Hematopoietic multipotent progenitor cell treated with erythropoietin and hydrocortisone succinate and interleukin-3 and kit ligand, for 6 days (in vitro differentiated cells): ENCODE measurements at places on chromosomes 1 and 21.

DNA sequence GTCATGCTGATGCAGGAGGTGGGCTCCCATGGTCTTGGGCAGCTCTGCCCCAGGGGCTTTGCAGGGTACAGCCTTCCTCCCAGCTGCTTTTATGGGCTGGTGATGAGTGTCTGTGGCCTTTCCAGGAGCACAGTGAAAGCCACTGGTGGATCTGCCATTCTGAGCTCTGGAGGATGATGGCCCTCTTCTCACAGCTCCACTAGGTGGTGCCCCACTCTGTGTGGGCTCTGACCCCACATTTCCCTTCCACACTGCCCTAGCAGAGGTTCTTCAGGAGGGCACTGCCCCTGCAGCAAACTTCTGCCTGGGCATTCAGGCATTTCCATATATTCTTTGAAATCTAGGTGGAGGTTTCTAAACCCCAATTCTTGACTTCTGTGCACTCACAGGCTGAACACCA, 1188.6 kb downstream of the MRPL39 start:
- DNase-seq: no peak

GRCh38 chr1:42618866-42619265, 39.4 kb upstream of the PPIH start:
- DNase-seq: no peak

DNA sequence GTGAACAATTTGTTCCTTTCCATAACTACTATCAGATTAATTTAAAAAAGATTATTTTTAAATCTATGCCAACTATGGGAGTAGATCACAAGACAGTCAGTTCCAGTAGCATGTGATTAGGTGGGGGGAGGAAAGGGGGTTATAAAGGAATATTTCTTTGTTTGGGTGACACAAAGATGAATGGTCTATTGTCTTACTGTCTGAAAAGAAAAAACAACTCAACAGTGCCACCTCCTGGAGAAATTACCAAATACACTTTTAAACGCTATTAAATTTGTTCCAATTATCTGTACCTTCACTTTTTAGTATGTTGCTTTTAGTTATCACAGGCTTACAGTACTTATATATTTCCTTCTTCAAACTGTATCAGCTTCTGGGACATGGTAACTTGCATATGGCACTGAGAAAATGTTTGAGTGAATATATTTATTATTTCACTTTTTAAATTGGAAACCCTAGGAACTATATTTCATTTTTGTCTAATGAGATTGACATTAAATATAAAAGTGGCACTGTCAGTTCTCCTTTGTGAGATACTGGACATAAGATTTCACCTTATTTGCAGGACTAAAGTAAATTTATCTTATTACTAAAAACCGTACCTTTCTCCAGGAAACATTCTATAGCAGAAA, 1.7 kb upstream of the SORT1 start:
- peak; percentile 84 for DNase-seq

- DNase-seq: no peak
Observed at GRCh38 chr1:115671176-115671934, 29.6 kb downstream of the VANGL1 start.

GRCh38 chr1:23426828-23427227, 2.3 kb upstream of the TCEA3 start:
- no peak for DNase-seq

- DNase-seq: no peak
Observed at GRCh38 chr1:115337633-115338456, at the start of gene NGF. NGF (minus strand) TSS chr1:115338249; CDS start chr1:115286795, 51,454 bp downstream.

DNA sequence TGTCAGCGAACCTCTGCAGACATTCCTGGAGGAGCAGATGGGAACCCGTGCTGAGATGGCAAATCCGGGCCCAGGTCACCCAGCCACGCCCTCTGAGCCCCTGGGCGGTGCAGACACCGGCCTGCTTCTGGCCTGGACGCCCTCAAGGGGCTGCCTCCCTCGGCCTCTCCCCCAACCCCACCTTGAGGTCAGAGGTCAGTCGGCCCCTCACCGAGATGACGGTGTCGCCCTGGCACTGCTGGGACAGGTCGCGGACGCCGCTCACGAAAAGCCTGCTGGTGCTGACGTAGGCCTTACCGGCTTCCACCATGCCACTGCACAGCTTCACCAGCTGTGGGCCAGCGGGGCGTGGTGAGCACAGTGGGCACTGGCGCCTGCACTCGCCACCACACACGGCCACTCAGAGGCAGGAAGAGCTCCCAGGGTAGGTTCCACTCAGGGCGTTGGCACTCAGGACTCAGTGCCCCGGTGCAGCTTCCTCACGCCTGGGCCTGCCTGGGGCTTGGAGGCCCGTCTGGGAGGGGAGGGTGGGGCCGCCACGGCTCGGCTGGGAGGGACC, 4.7 kb downstream of the ACAP3 start:
- DNase-seq: peak; percentile 35

DNA sequence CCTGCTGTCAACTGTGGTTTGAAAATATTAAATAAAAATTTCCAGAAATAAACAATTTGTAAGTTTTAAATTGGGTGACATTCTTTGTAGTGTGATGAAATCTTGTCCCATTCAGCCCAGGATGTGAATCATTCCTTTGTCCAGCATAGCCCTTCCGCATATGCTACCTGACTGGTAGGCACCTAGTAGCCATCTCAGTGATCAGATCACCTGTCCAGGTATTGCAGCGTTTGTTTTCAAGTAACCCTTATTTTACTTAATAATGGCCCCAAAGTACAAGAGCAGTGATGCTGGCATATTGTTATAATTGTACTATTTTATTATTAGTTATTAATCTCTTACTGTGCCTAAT, 351.6 kb upstream of the B3GALT2 start:
- DNase-seq: no peak

DNA sequence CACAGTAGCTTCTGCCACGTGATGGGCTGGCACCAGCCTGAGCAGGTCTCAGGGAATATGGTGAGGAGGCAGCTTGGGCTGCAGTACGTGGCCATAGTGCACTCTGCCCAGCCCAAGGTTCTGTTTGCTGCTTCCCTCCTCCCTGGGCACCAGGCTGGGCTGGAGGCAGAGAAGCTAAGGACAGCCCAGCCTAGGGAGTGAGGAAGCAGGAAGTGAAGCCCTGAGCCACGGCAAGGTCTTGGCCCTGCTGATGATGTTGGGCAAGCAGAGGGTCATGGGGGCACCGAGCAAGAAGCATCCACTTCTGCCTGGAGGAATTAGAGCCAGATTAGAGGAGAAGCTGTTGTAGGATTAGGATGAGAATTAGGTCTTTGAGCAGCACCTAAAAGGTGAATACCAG, 326.7 kb upstream of the VAMP3 start:
- DNase-seq: no peak

DNA sequence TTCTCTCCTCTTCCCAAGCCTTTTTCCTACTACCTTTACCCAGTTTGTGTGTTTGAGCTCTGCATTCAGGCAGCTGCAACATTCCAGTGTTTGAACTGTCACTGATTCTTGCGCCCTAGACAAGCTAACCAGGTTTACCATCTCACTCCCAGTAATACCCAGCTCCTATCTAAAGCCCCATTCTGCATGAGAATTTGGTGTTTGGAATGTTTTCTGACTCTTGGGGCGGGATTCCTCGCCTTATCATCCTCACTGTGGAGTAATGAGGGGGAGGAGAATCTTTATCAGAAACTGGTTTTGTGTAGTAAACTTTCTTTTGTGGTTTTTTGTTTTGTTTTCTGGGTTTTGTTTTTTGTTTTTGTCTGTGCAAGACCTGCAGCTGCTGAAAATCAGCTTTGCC, 36.5 kb downstream of the NCF2 start:
- DNase-seq: no peak

- peak; percentile 30 for DNase-seq
Observed at GRCh38 chr1:9805006-9805508, 18.7 kb downstream of the CLSTN1 start.

- DNase-seq: no peak
Observed at GRCh38 chr1:170471398-170472053, 60.4 kb upstream of the GORAB start.

DNA sequence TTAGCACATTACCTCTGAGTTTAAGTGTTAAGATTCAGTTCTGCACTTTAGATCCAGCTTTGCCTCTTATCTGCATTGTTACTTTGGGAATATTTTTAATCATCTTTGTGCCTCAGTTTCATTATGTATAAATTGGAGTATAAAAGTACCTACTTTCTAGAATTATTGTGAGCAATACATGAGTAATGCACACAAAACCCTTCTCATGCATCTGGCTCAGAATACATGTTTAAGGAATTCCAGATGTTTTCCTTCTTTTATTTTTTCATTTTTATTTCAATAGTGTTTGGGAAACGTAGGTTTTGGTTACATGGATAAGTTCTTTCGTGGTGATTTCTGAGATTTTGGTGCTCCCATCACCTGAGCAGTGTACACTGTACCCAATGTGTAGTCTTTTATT, 14.2 kb downstream of the C8A start:
- DNase-seq: no peak

DNA sequence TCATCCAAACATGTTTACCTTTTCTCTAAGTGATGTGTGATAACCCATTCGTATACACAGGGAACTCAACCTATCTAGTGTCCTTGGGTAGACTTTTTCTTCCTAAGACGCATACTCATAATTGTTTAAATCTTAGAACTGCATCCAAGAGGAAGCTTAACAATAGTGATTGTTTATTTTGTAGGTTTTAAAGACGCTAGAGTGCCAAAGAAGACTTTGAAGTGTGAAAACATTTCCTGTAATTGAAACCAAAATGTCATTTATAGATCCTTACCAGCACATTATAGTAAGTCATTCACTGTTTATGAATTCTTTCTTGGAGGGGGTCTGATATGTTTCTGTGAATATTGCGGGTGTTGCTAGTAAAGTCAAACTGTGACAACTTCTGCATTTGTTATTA, 25.4 kb downstream of the PLA2G4A start:
- DNase-seq: no peak

GRCh38 chr1:32873484-32873883, 2.8 kb upstream of the FNDC5 start:
- no peak for DNase-seq

- no peak for DNase-seq
Observed at GRCh38 chr1:30507401-30508174, 215.8 kb downstream of the MATN1 start.

DNA sequence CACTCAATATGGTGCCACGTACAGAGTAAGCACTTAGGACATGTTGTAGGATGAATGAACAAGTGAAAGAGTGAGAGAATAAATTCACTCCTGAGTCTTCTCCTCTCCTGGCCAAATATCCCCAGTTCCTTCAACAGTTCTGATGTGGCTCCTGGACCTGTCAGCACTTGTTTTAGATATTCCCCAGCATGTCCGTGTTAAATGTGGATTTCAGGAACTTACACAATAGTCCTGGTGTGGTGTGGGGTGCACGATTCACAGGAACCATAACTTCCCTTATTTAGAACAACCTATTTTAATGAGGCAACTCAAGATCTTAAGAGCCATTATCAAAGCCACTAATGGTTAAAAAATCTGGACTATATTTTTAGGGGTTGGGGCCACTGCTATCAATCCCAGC, 39.0 kb upstream of the MYSM1 start:
- DNase-seq: no peak

DNA sequence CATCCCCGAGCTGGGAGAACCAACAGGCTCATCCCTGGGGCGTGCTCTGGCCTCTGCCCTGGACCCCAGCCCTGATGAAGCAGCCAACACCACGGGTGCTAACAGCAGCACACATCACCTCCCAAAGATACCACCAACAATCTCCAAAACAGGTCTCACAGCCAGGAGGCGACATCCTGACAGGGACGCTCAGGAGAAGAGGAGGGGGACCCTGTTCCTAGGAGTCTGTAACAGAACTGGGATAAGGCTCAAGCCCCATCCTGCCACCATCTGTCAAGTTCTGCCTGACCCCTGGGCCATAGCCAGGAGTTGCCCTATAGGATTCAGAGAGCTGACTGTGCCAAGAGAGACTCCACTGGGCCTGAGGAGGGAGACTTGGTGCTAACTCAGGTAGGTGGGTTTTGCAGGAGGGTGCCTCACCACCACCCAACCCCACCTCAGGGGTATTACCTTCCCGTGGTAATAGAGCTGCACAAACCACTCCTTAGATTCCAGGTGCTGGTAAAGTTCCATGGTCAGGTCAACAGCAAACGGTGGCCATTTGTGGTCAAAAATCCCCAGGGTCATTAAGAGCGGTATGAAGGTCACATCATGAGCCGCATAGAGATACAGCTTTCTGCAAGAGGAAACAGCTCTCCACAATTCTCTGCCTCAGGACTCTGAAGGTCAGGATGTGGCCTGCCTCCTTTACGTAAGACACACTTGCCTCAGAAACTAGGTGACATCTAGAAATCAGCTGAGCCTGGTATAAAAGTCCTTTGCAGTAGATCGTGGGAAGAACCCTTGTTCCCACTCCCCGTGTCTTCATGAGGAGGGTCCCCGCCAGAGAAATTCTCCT, 22.3 kb downstream of the ACP6 start:
- DNase-seq: no peak

GRCh38 chr1:156709757-156710489, 4.5 kb upstream of the CRABP2 start:
- DNase-seq: no peak

GRCh38 chr21:45818276-45818903, 163.2 kb upstream of the COL6A1 start:
- peak; percentile 47 for DNase-seq

DNA sequence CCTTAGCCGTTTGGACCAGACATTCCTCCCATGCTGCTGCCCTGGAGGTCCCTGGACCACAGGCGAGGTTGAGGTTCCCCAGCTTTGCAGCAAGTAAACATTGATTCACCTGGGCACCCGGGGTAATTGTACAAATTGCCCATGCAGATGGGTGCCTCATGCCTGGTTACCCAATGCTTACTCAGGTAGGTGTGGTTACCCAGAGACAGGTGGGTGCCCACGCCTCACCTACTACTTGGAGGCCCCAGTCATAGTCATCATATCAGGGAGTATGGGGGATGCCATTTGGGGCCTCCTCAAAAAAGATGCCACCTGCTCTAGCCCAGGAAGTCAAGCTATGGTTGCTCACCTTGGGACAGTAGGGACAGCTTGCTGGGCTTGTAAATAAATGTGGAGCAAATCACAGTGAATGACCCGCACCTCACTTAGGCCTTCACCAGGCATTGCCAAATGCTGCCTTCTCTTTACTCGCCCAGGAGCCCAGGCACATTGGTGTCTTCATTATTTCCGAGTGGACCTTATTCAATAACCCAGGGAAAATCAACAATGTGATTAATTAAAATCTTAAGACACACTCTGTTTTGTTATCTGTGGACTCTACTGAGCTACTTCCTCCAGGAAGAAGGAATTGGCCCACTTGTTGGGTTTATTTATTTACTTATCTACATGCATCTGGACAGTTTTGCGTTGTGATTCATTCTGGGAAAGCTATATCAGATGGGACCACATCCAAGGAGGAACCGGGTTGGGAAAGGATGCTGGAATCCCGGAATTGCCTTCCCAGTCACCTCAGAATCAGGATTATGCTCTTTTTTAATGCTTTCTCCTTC, 35.6 kb upstream of the GRHL3 start:
- no peak for DNase-seq

DNA sequence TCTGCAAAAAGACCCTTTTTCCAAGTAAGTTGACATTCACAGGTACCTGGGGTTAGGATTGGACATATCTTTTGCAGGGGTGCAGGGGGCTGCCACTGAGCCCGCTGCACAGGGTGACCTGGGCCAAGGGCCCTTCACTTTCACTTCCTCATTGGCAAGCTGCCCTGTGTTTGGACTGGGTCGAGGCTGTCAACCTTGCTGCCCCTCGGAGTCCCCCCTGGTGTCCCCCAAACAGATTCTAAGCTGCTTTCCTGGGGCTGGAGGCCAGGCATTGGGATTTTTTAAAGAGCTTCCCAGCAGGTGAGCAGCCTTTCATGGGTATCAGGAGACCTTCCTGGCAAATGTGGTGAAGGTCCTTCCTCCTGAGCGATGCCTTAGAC, 7.9 kb upstream of the UMODL1 start:
- peak; percentile 36 for DNase-seq
